Lung microvascular endothelial cell (primary cell): ENCODE measurements at places on chromosomes 16 and 17. TPM values are rescaled to one million over a fixed set of nuclear protein-coding genes. Genes with fewer than 3 reads are reported as not detected.
A peak's percentile ranks its signal among the peaks of the same experiment; 100 is the strongest.

Gene GRIN2A
- not detected in 2 replicates for total RNA-seq

Gene NUDT16L1
- total RNA-seq: 22.0 and 31.2 TPM in 2 replicates

DNA sequence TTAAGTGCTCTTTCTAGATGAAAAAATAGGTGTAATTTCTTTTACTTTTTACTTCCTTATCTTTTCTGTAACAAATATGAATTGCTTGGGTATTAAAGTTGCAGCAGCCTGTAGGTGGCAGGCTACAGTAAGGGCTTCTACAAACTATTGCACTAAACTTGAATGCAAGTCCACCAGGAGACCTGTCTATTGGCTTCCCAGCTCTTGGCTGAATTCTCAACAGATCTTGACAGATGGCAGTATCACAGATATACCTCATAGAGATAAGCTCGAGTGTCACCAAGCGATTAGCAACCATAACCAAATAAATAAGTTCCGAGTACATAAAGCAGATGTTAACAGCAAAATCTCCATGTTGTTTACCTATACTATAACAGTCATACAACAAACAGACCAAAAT lies 5.9 kb downstream of the BBS2 start:
- peak; percentile 83 for DNase-seq

Gene CCDC200
- not detected in 2 replicates for total RNA-seq

- no peak for DNase-seq
Measured at GRCh38 chr17:76085731-76086366, 6.9 kb downstream of the ZACN start.

Gene RAPGEFL1
- 0.79 and 0.87 TPM in 2 replicates for total RNA-seq

Gene C1QTNF1
- 8.1 and 11.9 TPM in 2 replicates for total RNA-seq

DNA sequence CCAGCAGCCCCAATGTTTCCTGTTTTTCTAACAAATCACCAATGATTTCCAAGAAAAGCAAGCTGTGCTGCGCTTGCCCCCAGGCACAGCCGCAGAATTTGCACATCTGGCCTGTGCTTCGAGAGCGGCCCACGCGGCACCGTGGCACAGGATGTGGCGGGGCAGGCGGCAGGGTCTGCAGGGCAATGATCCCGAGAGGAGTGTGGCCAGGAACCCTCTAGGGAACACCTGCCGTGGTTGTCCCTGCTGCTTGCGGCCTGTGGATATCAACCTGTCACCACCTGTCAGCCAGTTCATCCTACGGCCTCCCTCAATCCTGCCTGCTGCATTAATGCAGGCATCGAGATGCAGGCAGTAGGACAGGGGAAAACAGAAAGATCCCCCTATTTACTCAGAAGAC lies 24.0 kb downstream of the PIK3R5 start:
- no peak for DNase-seq

DNA sequence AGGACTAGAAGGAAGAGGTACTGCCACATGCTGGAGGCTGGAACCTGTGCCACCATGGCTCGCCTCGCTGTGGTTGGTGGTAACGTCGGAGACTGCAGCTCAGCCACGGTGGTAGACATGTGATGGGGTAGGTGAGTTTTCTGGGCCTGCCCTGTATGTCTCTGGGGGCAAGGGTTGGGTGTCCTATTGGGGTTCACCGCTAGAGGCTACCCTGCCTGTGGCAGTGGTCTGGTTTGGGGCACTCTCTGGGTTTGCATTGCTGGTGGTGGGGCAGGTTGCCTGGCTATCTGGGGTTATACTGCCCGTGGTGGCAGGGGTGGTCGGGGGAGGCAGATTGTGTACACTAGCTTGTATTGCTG lies 79.3 kb upstream of the KCNJ18 start:
- DNase-seq: no peak

Gene ITGAD
- not detected in 2 replicates for total RNA-seq

- DNase-seq: no peak
Measured at GRCh38 chr16:12390644-12391043, 413.0 kb downstream of the CPPED1 start.

GRCh38 chr17:61641715-61642114 lies 50.7 kb upstream of the NACA2 start:
- no peak for DNase-seq

Gene B4GALNT2
- not detected in 2 replicates for total RNA-seq

DNA sequence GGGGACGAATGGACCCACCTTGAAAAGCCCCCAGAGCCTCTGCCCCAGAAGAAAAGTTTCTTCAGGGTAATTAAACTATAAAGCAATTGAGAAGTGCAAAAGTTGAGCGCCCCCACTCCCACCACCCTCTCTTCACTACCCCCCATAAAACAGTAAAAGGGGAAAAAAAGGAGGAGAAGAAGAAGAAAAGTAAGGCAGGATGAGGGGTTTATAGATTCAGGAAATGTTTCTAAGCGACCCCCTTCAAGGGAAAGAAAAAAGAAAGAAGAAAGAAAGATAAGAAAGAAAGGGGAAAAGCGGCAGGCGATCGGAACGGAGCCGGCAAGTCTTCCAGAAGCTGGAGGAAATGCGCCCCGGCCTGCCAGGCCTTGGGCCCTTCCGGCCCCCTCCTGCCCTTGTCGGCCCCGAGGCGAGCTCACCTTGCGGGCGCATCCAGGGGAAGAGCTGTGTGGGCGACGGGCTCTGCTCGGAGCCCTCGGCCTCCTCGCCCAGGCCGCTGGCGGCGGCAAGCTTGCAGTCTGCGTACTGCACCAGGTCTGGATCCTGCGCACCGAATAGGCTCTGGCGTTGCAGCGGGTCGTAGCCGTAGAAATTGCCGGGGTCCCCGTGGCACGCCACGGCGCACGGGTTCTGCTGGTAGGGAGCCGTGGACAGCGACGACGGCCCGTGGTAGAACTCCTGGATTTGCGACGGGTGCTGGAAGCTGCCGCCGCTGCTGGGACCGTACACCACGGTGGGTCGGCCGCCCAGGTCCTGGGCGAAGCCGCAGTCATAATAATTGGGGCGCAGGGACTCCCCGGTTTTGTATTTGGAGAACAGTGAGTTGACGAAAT lies 1.0 kb downstream of the HOXB8 start:
- DNase-seq: peak; percentile 38

Gene FNDC8
- total RNA-seq: not detected in 2 replicates

DNA sequence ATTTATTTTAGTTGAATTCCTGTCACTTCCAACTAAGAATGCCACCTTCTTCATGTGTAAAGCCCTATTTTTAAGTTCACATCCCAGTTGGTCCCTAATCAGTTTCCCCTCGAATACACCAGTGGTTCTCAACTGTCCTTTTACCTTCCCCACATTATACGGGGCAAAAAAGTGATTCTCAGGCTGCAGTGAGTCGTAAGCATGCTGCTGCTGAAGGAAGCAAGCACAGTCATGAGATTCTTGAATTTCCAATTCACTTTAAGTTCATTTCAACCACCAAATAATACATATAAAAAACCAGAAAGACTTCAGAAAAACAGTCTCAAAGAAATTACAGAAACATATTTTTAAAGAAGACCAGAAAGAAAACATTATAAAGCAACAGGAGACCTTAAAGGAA lies 47.9 kb downstream of the UBE2G1 start:
- DNase-seq: no peak

Gene KRT15
- total RNA-seq: 0.20 and 1.5 TPM in 2 replicates

DNA sequence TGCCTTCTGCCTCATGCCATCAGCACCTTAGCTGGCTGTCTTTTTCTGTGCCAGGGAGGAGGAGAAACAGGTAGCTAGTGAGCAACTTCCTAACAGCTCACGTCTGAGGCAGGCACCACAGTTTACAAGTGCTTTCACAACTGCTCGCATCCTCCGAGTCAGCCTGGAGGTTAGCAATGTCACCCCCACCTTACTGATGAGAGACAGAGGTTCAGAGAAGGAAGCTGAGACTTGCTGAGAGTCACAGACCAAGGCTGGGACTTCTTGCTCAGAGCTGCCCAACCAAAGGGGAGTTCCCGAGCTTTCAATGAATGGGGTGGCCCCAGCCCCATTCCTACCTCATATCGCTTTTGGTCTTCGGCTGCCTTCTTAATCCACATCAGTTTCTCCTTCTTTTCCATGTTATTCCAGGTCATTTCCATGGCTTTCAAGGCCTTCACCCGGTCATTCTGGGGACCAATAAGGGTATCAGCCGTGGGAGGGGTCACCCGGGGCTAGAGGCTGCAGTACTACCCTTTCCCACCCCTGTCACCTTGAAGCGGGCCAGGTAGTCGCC lies 9.6 kb downstream of the UBTF start:
- no peak for DNase-seq

DNA sequence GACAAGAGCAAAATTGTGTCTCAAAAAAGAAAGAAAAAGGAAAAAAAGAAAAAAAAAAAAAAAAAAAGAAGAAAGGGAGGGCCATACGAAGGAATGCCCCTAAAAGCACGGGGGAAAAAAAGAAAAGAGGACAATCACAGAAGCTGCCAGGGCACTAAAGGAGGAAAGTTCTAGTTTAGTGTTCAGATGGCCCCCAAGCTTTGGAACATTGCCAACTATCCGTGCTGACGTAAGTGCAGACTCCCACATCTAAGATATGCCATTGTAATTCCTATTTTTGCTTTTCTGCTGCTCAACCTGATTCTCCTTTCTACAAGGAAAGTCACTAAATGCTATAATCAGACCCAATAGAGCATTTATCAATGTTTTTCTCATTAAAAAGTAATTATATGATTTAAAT lies 842.1 kb downstream of the KCNJ2 start:
- DNase-seq: no peak

- no peak for DNase-seq
Measured at GRCh38 chr16:69932691-69933392, 18.3 kb upstream of the CLEC18A start.

- DNase-seq: no peak
Measured at GRCh38 chr17:79676796-79677195, 53.9 kb upstream of the ENPP7 start.

Gene CDH8
- total RNA-seq: not detected in 2 replicates
